ENCODE measurements at places on chromosomes 5 and 9.

DNA sequence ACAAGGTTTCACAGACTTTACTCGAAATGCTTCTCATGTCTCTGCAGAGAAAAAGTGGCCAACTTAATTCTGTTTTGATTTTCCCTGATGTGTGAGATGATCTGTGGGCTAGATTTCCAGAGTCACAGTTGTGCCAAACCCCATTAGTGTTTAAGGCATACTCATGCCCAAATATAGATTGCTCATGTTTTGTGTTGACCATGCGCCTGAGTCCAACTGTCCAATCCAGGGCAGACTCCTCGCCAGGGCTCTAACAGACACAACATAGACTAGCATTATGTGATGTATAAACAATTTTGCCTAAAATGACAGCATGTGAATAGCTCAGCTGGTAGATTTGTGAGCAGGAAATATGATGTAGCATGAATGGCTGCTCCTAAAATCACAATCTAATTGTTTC, 128.1 kb downstream of the PRDM6 start:
- no peak for DNase-seq

DNA sequence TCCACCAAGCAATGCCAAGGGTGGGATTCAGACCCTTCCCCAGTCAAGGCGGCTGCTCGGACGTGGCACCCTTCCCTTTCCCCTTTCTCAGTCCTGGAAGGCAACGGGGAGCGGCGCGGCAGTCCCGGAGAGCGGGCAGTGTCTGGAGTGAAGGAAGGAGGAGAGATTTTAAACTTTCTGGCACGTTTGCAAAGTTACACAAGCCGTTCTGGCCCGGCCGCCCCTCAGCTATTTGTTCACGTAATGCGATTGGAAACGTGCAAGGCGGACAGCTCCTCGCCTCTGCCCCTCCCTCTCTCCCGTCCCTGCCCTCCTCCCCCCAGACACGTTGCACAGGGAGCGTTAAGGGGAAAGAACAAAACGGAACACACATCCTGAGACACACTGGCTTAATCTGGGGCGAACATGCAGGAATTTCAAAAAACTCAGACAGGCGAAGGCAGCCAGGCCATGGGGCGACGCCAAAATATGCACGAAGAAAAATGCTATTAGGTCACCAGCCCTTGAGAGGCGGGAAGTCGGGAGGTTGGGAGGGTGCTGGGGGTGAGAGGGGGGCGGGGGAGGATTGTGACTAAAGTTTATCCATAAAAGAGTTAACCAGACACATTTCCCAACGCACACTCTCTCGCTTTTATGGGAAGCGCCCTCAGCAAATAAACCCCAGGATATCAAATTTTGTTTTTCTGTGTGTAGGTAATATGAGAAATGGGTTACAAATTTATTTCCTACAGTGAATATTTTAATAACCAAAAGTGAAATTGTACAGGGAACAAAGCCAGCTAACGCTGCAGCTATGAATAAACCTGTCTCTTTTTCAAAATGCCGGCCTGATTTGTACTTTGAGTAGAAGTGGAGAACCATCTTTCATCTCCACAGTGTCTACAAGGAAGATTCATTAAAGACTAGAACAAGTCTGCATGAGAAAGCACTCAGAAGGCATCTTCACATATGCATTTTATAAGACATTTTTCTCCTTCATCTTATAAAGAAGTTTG, at the start of gene LOX:
TSS of gene LOX (minus strand) at position 144 of the 995 bp plus-strand sequence. CDS start 274 bp downstream, outside the sequence.
- DNase-seq = peak; percentile 13

DNA sequence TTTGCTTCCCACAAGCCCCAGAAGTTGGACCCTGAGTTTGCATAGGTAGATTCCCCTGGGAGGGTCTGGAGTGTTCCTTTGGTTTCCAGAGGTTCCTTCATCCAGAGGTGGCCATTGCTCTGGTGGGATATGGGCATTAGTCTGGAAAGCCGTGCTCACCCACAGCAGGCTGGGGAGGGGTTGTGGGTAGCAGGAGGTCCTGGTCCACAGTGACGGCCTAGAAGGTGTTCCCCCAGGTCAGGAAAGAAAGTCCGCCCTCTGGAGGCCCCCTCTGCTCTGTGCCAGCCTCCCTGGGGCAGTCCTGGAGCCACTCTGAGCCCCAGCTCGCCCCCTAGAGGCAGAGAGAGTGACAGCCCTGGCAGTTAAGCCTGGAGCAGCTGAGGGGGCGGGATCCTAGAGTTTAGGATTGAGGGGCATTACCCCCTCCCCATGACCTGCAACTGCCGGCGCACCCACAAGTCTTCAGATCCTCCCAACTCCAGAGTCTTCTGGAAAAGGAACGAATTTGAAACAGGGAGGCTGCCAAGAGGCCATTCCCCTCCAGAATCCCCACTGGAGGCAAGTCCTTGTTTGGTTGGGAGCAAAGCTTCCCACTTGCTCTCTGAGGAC, 36.8 kb downstream of the NDST1 start:
- peak; percentile 96 for DNase-seq

DNA sequence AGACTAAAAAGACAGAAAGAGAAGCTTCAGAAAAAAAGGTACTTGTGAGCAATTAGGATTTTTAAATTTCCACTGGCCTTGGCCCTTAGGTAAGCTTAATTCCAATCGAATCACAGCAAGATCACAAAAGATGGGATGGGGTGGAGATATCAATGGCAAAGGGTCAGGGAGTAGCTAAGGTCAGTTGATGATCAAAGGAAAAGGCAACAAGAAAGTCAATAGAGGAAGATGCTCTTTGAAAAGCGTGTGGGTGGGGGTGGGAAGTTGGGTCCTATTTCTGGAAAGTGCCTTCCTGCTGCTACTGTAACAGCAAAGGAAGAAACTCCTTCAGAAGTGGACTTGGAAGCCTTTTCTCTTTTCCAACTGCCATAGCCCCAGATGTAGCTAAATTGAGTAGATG, 7.3 kb downstream of the C1QTNF3 start:
- no peak for DNase-seq

GRCh38 chr5:105288946-105289345, 1726.4 kb upstream of the NUDT12 start:
- DNase-seq = no peak

GRCh38 chr5:115602591-115603125, 379 bp upstream of the TICAM2 start:
- DNase-seq = no peak
